ENCODE measurements at places on chromosomes 7 and 10. TPM values are rescaled to one million over a fixed set of nuclear protein-coding genes. Genes with fewer than 3 reads are reported as not detected.

DNA sequence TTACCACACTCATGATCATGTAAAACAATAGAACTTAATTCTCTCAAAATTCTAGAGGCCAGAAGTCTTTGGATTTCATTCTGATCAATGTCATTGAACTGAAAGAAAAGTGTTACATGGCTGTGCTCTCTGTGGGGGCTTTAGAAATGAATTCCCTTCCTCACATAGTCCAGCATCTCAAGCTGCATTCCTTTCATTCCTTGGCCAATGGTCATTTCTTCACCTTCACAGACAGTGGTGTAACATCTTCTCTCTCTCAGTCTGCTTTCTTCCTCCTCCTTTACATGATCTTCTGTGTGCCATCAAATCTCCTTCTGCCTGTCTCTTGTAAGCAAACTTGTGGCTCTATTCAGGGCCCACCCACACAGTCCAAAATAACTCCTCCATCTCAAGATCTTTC is 735.3 kb downstream of the SUGCT start:
- DNase-seq, result no peak

DNA sequence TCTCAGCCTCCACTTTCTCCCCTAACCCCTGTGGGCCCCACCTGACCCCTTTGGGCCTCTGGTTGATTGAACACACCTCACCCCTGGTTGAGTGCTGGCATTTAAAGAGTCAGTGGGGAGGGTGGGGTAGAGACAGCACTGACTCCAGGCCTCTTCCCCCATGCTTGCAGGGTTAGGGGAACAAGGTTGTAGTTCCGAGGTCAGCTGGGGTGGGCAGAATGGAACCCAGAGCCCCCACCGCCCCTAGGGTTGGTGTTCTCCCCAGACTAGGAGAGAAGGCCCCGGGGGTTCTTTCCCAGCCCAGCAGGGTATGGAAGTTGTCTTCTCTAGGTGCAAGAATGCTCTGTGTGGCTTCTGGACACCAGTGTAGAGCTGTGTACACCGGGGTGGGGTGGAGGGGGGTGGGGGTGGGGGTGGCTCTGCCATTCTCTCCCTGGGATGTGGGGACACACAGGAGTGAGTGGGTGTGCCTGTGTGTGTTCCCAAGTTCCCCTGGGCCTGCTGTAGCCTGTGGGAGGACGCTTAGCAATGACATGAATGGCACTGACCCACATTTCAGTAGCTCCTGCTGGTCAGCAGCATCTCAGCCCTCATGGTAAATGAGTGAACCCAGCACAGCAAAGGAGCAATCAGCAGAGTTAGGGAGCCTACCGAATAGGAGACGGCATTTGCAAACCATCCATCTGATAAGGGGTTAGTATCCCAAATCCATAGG is 33.6 kb downstream of the PRF1 start:
- DNase-seq, result peak; percentile 41

DNA sequence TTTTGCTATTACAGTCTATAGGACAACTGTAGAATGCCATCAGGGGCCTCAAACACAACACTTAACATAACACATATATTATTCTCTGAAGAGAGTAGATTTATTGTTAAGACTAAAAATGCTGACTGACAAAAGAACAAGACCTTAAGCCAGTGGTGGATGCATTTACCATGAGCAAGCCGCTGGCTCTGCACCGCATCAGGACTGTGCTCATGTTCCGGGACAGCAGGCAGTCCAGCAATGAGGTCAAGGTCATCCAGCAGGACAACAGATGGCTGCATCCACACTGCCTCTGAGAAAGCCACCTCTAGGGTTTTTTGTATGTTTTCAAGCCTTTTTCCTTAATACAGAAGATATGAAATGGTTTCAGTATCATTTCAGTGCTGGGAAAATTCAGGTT is 23.8 kb downstream of the PEX1 start:
- DNase-seq, result no peak

DNA sequence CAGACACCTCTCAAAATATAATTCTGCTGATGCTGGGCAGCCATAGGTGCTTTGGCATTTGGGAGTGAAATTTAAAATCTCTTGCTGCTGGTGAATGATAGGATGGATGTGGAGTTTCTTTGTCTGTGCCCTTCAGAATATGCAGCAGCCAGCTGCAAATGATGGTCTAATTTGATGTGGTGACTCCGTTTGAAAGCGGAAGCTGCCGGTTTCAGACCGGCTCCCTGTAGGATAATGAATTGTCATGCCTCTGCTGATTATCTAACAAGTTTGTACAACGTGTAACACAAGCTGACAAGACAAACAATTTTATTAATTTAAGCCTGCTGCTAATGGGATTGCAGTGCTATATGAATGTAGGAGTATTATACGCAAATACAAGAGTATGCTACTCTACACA is 103.5 kb downstream of the SND1 start:
- no peak for DNase-seq

Gene SLC29A3
- 5.7 TPM for polyA plus RNA-seq

- DNase-seq, result no peak
These were observed 1.5 kb downstream of the PCLO start for GRCh38 chr7:83161186-83161585.

All from kidney (tissue), 22 donors.